ENCODE measurements at places on chromosomes 7 and 10.

GRCh38 chr7:33882950-33883670 is 22.2 kb upstream of the BMPER start:
- no peak for DNase-seq

- no peak for DNase-seq
Measured at GRCh38 chr10:50991456-50992355, 82.6 kb upstream of the PRKG1 start.

DNA sequence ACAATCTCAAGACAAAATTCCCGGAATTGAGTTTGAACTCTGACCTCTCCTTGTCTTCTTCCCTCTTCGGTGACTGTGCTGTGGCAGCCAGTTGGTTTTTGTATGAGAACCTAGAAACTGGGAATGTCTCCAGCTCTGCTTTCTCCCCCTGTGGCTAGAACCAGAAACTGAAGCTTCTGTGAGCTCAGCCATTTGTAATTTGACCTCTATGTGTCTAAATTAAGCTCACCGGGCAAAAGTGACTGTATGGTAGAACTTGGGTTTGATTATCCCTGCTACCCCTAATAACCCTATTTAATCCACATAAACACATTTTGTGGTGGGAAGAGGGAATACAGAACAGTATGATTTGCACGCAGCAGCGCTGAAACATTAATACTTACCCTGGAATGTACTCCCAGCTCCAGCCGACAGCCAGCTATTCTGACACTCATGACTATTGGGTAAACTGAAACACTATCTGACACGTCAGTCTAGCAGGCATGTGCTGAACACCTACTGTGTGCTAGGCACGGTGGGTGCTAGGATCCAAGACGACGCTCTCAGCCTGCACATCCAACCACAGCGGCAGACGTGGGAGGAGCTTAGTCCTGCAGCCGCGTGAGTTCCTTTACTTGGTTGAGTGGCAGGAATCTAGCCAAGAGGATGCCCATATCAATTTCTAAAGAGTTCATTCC is 324.8 kb downstream of the SFMBT2 start:
- no peak for DNase-seq

DNA sequence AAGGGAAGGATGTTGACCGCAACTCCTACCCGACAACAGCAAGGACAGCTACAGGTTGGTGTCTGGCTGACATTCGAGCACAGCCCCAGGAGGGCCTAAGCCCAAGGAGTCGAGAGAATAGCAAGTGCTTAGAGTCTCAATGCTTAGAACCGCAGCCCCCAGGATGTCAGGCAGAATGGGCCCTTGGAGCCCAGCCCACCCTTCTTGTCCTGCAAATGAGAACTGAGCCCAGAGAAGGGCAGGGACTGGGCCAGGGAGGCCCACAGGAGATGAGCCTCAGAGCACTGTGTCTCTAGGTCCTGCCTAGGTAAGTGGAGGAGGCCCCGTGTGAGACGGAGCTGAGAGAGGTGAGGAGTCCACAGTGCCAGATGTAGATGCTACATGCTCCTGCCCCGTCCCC is 173.3 kb upstream of the ZMIZ1 start:
- no peak for DNase-seq

DNA sequence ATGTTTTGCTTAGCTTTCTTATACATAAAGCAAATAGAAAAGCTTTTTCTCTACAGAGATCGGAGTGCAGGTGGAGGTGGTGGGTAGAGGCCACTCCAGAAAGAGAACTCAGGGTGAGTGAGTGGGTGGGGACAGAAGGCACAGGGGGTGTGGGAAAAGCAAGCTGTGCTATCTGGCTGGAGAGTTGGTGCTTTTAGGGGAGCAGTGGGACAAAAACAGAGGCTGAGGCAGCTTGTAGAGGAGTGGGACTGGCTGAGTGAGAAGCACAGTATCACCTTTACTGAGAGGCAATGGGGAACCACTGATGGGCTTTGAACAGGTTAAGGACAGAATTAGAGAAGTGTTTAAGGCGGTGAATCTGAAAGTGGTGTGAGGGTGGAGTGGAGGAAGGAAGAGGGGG is 275.3 kb downstream of the TCF7L2 start:
- no peak for DNase-seq

Measured in memory B cell (primary cell).